Uterus (tissue), 4 donors: ENCODE measurements at places on chromosomes 2 and 18. TPM values are rescaled to one million over a fixed set of nuclear protein-coding genes. Genes with fewer than 3 reads are reported as not detected.

The BCL11A gene
- 3.6 TPM for total RNA-seq

The ABCG8 gene
- total RNA-seq = 0.09 TPM

The CCDC85A gene
- 4.7 TPM for total RNA-seq

The UGT1A7 gene
- total RNA-seq = 0.29 TPM

The CDH2 gene
- total RNA-seq = 0.26 TPM

The INPP5D gene
- total RNA-seq = 29.1 TPM

The ARL5A gene
- 52.2 TPM for total RNA-seq

The PTPN2 gene
- total RNA-seq = 39.4 TPM

The SPHKAP gene
- total RNA-seq = 0.07 TPM

The GKN2 gene
- total RNA-seq = not detected

The CRYBA2 gene
- total RNA-seq = not detected

The ADCY3 gene
- total RNA-seq = 59.7 TPM

The HAT1 gene
- total RNA-seq = 60.9 TPM

The DTNA gene
- total RNA-seq = 13.8 TPM

The HS6ST1 gene
- total RNA-seq = 48.0 TPM

The DCDC2C gene
- total RNA-seq = not detected

The STEAP3 gene
- total RNA-seq = 2.8 TPM

The SERPINB3 gene
- total RNA-seq = not detected

The IL1RL1 gene
- 4.1 TPM for total RNA-seq

The TWIST2 gene
- 199 TPM for total RNA-seq

The TUBA4B gene
- 0.83 TPM for total RNA-seq

The ASB1 gene
- total RNA-seq = 40.5 TPM

The CACNB4 gene
- 0.26 TPM for total RNA-seq

The AQP4 gene
- 0.40 TPM for total RNA-seq

The ANKRD53 gene
- 1.8 TPM for total RNA-seq

The RFTN2 gene
- 13.1 TPM for total RNA-seq

The SERPINB5 gene
- total RNA-seq = not detected

The SIGLEC15 gene
- total RNA-seq = not detected

The MYO1B gene
- total RNA-seq = 16.4 TPM

The DOK6 gene
- total RNA-seq = 9.5 TPM

The IL36G gene
- total RNA-seq = not detected

The TEX44 gene
- not detected for total RNA-seq

The ATIC gene
- 31.5 TPM for total RNA-seq

The SAG gene
- not detected for total RNA-seq

The HOXD13 gene
- total RNA-seq = not detected

The LRRTM1 gene
- total RNA-seq = 10.4 TPM

The DNAH7 gene
- 3.0 TPM for total RNA-seq

The NCKAP5 gene
- not detected for total RNA-seq

The TACR1 gene
- total RNA-seq = 1.9 TPM
